AG10803 (cell line): ENCODE measurements at places on chromosomes 12 and 14.

- no peak for DNase-seq
These were observed 2.4 kb upstream of the PAX9 start for GRCh38 chr14:36659010-36659821.

- peak; percentile 56 for DNase-seq
These were observed 100.8 kb downstream of the PPM1A start for GRCh38 chr14:60349663-60350365.

DNA sequence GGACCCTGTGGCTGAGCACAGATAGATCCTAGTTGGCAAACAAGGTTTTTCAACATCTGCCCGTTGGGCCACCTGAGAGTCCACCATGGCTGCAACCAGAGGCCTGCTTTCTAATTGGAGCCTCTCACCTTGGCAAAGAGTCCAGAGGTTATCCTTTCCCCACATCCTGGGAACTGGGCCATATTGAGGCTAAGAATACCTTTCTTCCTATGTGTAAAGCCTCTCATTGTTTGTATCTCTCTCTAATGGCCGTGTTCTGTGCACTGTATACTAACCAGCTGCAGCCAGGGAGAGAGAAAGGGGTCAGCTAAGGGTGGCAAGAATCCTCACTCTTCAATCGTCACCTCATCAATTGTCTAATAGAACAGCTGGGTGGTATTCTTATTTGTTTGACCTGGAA, 79.1 kb upstream of the ST8SIA1 start:
- no peak for DNase-seq

- no peak for DNase-seq
These were observed 109.7 kb downstream of the CHST11 start for GRCh38 chr12:104566244-104566993.

DNA sequence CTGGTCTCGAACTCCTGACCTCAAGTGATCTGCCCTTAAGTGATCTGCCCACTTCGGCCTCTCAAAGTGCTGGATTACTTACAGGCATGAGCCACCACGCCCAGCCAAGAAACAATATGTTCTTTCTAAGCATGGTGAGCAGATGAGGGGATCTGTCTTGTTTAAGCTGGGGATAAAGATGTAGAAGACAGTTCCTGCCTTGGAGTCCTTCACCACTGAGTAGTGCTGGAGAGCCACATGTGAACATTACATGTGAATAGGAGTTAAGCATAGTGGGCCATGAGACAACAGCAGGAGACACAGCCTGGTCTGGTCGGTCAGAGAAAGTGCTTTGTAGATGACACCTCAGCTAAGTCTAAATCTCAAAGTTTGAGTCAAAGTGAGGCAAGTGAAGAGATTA, 26.0 kb downstream of the TMBIM6 start:
- DNase-seq: no peak

DNA sequence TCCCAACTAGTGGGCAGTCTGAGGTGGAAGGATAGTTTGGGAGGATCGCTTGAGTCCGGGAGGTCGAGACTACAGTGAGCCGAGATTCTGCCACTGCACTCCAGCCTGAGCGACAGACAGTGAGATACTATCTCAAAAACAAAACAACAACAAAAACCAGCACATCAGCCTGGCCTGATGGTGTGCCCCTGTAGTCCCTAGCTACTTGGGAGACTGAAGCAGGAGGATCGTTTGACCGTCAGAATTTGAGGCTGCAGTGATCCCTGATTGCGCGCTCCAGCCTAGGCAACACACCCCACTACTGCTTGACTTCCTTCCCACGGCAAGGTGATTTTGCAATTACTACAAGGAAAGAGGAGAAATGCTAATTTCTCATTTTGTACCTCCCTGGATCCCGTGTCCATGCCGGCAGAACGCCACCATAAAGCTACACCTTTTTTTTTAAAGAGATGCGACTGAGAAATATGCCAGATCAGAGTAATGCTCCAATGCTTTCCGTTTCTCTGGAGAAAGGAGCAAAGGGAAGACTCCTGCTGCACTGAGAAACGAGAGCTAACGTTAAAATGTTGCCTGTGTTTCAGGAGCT, 672 bp upstream of the SCFD1 start:
- peak; percentile 38 for DNase-seq

- DNase-seq: no peak
These were observed 33.1 kb upstream of the GPR132 start for GRCh38 chr14:105098316-105098715.

DNA sequence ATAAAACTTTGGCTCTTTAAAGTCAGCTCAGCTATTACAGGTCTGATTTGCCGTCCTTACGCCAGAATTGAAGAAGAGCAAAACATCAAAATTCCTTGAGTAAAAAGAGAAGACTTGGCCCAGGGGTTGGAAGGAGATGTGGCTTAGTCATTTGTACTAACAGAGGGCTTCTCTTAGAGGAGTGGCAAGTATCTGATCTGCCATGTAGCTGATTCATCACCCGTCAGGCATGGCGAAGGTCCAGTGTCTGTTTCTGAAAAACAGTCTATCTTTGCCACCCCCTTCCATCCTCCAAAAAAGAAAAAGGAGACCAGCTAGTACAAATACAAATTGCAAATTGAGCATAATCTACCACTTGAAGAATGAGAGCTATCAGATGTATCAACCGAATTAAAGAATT, 91.9 kb downstream of the RAD52 start:
- DNase-seq: peak; percentile 77

- peak; percentile 91 for DNase-seq
These were observed 17.8 kb upstream of the CD9 start for GRCh38 chr12:6182279-6182898.

DNA sequence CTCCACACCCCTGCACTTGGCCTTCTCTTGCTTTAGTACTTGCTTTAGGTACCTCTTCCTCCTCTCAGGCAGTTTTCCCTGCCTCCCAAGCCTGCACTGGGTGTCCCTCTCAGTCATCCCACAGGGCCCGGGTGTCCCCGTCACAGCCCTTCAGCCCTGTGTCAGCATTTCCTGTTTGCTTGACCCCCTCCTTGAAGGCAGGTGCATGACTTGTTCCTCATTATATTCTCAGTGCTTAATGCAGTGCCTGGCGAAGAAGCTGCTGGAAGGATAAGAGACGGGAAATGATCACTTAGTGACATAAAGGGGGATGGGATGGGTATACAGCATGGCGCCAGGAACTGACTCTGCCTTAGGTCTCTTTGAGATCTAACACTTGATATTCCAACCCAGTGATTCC, 61.5 kb downstream of the IQSEC3 start:
- DNase-seq: no peak

DNA sequence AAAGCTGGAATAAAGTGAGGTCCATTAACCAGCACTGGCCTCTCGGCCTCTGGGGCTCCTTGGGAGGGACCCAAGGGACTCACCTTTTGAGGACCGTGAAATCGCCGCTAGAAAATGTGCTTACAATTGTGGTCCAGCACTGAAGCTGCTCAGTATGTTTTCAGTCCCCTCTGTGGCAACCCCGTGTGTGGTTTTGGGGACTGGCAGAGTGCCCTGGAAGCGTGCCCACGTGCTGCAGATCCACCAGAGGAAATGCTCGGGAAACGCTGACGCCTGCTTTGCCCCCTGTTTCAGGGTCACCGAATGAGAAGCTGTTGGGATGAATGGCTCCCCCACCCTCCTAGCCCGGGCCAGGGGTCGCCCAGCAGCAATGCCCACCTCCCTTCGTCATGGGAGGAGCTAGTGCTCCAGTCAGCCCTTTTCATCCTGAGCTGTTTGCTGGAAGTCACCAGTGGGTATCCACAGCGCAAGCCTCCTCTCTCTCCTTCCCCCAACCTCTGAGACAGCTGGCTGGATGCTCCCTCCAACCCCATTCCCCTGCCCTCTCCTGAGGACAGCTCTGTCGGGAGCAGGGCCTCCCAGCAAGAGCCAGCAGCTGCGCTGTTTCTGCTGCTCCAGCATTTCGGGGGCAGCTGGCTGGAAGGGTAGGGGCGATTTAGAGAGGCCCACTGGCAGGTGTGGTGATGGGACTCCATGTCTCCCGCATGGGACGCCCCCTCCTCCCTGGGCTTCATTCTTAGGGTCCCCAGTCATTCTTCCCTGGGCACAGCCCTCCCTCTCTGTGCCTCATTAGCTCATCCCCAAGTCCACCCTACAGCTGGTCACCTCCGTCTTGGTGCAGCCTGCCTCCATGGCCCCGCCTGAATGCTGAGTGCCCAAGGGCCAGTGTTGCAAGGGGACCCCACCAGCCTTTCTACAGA, 33.2 kb upstream of the PPP1R13B start:
- DNase-seq: peak; percentile 83
